NCI-H2227 treated with DMSO at 0.1 percent for 48 hours (cell line): ENCODE measurements at places on chromosomes 12 and 14.

DNA sequence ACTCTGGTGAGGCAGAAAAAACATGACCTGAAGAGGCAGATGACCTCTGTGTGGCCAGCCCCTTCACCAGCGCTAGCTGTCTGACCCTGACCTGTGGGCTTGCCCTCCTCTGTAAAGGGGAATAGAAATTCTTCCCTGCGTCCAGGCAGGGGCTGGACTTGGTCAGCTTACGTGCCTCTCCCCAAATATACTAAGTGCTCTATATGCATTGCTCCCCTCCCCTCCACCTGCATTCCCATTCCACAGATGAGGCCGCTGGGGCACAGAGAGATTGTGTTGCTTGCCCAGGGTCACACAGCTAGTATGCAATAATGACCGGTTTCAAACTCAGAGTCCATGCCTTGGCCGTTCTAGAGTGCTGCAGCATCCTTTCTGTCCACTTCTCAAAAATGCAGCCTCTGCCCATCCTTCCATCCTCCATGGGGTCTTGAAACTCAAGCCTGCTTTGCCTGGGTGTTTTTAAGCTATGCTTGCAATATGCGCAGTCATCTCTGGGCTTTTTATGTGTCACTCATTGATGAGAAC is 303.9 kb downstream of the CACNA1C start:
- no peak for DNase-seq

DNA sequence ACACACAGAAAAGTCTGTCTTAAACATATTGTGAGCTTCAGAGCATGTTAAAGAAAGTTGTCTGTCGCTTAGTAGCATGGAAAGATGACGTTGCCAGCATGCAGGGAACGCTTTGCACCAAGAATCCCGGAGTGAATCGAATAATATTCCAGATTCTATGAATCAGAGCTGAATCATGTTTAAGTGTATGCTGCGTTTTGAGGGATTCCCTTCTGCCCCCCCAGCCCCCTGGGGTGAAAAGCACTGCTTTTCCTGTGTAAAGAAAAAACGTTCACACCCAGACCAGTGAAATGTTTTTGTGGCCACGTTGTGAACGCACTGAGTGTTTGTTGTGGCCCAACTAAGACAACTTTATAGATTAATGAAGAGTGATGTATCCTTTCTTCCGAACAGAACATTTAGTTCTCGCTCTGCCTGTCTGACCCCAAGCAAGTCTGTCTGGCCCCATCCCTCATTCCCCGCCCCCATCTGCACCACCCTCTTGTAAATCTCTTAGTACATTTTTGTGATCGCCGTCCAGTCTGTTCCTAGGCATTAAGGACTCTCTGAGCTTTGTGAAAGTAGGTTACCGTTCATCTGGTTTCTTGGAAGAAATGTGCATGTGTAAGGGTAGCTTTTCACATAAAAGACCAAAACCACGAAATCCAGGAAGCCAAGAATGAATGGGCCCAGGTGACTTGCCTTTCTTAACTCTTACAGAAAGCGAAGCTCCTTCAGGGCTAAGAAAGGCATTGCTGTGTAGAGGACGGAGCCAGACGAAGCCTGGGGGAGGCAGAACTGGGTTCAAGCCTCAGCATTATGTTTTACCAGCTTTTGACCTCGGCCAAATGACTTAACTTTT is 103.0 kb downstream of the SAMD4A start:
- DNase-seq: no peak

DNA sequence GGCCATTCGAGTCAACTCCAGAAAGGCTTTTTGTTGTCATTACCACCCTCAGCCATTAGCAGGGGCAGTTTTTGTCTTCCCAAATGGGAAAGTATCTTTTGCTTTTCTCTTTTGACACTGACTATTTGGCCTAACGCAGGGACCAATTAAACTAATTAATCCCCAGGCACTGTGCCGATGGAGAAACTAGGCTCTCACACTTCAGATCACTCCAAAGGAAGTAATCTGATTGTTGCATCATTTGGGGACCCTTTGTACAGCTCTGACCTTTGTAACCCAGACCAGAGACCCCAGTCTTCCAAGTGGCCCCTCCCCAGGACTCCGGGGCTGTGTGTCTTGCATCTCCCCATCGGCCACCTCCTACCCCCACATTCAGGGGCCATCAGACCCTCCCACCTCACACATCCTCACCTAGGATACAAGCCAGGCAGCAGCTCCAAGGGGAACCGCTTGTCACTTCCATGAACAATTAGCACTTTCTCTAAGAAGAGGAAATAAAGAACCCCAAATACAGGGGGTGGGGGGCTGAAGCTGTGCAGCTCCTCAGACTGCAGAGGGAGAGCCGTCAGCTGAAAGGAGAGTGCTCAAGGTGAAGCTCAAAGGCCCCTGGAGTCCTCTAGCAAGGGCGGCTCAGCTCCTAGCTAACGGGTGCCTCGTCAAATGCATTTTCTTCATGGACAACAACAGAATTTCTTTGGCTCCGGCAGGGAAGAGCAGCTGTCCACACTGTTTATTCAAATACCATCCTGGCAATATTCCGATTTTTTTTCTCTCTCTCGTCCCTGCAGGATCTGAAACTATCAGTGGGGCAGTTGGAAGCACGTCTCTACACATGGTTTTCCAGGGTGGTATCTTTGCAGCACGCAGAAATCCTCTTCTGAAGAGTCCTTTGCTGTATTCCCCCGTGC is 64.3 kb upstream of the DIO3 start:
- no peak for DNase-seq

DNA sequence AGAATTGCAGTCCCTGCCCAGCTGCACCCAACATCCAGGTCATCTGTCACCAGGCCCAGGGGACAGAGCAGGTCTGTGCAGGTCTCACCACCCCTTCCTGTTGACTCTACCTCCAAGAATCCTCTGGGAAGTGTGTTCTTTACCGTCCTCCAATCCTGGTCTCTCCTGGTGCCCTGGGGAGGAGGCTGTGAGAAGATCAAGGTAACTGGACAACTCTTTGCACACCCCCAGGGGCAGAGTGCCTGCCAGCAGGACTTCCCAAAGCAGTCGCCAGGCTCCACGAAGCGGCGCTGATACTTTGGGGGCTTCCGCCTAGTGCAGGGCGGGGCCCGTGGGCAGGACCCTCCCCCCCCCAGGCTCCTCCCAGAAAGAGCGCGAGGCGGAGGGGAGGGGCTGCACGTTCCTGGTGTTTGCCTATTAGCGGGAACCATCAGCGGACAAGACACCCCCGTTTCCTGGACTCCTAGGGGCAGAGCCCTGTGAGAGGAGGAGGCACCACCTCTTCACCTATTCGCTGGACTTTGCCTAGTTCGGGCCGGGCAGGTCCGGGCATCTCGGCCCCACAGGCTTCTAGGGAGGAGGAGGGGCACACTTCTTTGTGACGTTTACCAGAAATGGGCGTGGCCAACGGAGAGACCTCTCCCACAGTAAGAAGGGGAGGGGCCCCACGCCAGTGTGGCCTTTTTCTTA is 918.0 kb downstream of the AACS start:
- no peak for DNase-seq

- DNase-seq: no peak
Observed at GRCh38 chr14:31203414-31203742, 4.2 kb downstream of the HECTD1 start.

GRCh38 chr12:100168562-100168961 is 25.9 kb upstream of the BLTP3B start:
- DNase-seq: no peak

DNA sequence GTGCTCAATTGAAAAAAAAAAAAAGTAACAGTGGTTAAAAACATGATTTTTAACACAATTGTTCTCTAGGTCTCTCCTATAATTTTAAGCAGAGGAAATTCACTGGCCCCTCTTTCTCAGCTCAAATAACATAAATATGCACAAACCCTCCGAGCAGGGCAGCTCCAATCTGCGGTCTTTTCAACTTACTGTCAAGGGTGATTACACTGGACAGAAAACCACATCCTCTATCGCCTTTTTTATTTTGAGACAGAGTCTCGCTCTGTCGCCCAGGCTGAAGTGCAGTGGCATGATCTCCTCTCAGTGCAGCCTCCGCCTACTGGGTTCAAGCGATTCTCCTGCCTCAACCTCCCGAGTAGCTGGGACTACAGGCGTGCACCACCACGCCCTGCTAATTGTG is 16.5 kb upstream of the GABARAPL1 start:
- DNase-seq: no peak

DNA sequence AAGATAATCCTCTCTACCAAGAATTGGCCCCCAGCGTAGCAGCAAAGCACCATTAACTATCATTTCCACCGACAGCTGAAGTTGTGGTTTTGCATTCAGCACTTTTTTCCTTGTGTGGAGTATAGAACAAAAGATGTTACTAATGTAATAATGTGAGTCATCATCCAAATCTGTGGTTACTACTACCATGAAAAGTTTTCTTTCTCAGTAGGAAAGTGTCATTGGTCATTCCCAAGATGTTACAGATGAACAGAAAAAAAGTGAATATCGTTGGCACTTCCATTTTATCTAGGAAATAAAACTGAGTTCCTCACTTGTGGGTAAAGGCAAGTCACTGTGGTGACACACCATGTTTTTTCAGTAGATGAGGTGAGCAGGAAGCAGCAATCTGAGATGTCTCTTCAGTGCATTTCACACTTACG is 30.3 kb upstream of the IFNG start:
- DNase-seq: no peak

- DNase-seq: no peak
Observed at GRCh38 chr12:22014041-22014782, 31.8 kb upstream of the CMAS start.

DNA sequence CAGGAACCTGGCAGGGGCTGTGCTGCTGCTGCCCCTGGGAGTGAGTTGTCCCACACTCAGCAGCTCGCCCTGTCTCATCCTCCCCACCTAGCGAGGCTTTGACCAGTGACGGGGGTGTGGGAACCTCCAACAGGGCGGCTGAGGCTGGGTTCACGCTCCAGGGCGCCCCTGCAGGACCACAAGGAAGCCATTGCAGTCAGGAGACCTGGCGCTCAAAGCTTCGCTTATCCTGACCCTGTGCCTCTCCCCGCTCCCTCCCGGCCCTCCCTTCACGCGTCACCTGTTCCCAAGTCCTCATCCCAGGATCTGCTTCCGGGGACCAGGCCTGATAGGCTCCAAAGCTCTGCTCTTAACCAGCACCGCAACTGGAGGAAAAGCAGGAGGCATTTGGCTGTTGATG is 272.0 kb upstream of the SFSWAP start:
- no peak for DNase-seq

GRCh38 chr14:63952053-63952932 is 99.5 kb downstream of the SYNE2 start:
- no peak for DNase-seq

DNA sequence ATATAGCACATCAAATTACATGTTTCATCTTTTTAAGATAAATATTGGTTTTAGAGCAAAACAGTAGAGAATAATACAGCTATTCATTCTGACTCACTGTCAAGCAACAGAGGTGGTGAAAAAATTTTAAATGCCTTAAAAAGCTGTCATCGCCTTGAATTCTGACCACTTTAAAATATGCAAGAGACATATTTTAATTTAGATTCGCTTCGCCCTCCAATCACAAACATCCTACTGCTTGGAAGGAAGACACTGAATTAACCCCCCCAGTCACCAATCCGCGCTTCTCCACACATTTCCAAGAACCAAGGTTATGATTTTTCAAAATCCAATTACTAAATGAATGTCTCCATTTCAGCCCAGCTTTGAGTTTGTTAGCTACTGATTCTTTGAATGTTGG is 112.4 kb downstream of the TMEM132D start:
- no peak for DNase-seq

GRCh38 chr12:121446750-121447149 is 46.8 kb downstream of the RNF34 start:
- no peak for DNase-seq

DNA sequence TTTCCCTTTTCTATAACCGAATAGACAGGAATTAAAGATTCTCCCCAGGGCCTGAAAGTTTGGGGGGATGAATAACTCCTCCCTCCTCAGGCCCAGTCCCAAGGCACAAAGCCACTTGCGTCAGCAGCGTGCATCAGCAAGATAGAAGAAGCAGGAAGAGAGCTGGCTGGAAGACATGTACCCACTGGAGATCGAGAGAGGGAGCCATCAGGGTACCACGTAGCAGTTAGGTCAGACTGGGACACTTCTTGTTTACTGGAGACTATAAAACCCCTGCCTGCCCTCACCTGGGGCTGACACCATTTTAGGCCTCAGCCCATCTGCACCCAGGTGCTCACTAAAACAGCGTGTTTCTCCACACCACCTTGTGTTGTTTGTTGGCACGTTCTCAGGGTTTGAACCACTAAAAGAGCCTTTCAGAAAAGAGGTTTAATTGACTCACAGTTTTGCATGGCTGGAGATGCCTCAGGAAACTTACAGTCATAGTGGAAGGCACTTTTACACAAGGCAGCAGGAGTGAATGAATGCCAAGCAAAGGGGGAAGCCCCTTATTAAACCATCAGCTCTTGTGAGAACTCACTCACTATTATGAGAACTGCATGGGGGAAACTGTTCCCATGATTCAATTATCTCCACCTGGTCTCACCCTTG is 93.2 kb downstream of the TMTC3 start:
- no peak for DNase-seq

DNA sequence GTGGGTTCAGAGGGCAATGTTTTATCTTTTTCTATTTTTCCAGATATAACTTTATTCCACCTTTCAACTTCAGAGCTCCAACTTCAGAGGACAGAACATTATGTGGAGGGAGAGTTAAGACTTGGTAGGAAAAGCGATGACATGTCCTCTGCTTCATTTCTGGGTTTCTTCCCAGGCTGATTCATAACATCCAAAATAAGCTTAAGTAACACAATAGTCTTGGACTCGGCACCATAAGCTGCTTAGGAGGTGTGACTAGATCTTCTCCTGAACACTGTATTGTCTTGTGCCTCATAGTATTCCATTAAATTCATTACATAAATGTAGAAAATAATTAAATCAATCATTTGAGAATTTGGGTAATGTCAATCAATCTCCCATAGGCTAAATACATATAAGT is 95.5 kb upstream of the PDE3A start:
- DNase-seq: no peak

DNA sequence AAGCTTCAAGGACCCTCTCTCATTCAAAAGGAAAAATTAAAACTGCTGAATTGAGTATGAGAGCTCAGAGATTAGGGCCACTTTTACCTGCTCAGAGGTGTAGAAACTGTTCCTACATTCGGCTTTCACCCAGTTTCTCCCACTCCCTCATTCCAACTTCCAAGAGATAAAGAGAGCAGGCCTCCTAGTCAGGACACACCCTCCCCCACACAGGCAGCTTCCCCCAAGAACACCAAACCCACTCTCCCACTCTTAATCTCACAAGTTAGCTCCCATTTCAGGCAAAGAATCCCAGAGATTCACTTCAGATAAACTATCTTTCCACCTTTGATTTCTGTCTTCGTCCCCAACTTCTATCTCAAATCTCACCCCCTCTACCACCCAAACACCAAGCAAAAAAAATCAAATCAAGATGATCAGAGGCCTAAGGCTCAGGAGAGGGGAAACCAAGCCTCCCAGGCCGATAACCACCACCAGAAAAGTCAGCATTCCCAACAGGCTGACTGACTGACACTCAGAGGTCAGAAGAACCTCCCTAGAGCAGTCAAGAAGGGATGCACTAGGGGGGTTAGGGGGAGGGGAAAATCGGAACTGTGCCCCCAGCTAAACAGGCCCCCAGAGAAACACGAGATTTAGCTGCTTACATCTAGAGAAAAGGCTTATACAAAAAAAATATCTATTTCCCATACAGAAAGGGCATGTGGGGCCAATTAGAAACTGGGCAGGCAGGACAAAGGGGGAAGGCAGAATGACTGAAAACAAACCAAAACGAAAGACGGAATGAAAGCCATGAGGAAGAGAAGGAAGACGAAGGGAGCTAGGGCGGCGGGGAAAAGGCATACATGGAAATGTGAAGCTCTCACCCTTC is 13.2 kb upstream of the CDH24 start:
- DNase-seq: no peak
